ENCODE measurements at places on chromosomes 1 and 21. TPM values are rescaled to one million over a fixed set of nuclear protein-coding genes. Genes with fewer than 3 reads are reported as not detected.

- no peak for DNase-seq
These were observed 64.4 kb upstream of the GRHL3 start for GRCh38 chr1:24254783-24255182.

DNA sequence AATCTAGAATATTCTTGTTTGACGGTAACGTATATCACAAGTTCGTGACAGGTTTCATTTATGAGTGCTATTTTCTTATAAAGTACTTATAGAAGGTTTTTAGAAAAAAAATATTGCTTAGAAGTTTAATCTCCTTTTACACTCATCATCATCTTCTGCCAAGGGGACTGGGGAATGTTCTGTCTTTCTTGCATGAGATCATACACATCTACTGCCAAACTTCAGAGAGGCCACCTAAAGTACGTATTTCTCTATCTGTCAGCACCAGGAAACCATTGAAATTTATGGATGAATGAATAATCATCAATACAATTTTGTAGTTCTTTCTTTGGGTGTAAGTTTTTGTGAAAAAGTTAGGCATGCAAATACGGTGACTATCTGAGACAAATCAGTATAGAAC, 245.8 kb downstream of the SPATA17 start:
- no peak for DNase-seq

GRCh38 chr1:229260297-229260696, 10.6 kb upstream of the RAB4A start:
- no peak for DNase-seq

GRCh38 chr1:198660341-198661261, 21.8 kb downstream of the PTPRC start:
- DNase-seq, result no peak

DNA sequence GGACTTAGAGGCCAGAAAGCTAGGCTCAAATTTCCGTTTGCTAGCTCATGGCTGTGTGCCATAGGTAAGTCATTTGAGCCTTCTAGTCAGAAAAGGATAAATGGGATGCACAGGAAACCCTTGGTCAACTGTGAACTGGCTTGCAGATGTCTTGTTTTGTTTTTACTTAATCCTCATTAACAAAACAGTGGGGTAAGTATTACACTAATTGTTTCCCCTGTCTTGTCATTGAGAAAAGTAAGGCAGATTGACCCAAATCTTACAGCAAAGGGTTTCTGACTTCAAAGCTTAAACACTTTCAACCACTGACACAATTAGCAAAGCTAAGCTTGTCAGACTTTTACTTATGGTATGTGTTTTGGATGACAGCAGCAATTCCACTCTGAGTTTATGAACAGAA, 291.3 kb downstream of the NTNG1 start:
- DNase-seq, result no peak

- no peak for DNase-seq
These were observed 89.2 kb upstream of the GRIK3 start for GRCh38 chr1:37123276-37124115.

DNA sequence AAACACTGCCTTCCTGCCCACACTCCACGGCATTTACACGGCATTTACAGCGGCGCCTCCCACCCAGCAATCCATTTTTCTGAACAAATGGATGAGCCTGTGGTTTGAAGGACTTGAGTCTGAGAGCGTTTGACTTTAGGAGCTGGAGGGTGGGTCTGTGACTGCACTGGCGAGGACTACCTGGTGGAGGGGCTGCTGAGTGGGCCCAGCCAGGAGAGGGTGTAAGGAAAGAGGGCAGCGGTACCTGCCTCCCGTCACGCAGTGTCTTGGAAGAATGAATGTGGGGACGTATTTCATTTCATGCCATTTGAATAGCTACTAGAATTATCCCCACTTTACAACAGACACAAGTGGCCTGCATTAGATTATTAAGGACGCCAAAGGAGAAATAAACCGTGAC, 62.9 kb downstream of the B3GALT5 start:
- no peak for DNase-seq

- peak; percentile 5 for DNase-seq
These were observed 1.1 kb upstream of the PHTF1 start for GRCh38 chr1:113760102-113761080.

GRCh38 chr1:226945858-226946245, 5.8 kb downstream of the COQ8A start:
- no peak for DNase-seq

GRCh38 chr21:28177124-28177523, 815.6 kb downstream of the LTN1 start:
- no peak for DNase-seq

- DNase-seq, result no peak
These were observed 21.0 kb downstream of the C1orf174 start for GRCh38 chr1:3879099-3879498.

DNA sequence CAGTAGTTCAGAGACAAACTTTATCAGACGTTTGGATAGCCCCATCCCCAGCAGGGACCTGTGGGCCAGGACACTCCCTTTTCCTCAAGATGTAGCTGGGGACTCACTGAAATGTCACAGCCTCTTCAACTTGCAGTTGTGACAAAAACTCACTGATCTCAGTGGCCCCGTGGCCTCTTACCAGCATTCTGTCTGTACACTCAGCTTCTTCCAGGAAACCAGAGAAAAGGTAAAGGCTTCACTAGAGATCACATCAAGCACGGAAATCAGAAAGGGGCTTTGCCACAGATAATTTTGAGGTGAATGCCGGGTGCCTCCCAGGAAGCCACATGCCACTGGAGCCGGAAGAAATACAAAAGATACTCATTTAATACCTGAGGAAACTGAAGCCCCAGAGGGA, 122.2 kb downstream of the CCDC185 start:
- no peak for DNase-seq

GRCh38 chr1:247334378-247335133, 2.9 kb upstream of the ZNF496 start:
- no peak for DNase-seq

DNA sequence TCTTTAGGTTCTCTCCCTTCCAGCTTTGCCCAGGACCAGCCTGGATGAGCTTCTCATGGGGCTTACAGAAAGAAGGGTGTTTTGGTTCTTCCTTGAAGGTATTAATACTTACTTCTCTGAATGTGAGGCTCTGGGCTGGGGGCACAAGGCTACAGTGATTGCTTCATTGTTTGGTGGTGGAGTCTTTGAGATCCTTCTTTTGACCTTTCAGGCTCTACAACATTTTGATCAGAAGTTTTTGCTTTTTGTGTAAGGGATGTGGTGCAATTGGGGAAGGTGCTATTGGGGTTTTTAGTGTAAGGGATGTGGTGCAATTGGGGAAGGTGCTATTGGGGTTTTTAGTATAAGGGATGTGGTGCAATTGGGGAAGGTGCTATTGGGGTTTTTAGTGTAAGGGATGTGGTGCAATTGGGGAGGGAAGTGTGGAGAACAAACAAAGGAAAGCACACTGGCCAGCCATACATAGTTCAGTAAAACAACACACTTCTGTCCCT, 103.6 kb upstream of the IVNS1ABP start:
- DNase-seq, result no peak

DNA sequence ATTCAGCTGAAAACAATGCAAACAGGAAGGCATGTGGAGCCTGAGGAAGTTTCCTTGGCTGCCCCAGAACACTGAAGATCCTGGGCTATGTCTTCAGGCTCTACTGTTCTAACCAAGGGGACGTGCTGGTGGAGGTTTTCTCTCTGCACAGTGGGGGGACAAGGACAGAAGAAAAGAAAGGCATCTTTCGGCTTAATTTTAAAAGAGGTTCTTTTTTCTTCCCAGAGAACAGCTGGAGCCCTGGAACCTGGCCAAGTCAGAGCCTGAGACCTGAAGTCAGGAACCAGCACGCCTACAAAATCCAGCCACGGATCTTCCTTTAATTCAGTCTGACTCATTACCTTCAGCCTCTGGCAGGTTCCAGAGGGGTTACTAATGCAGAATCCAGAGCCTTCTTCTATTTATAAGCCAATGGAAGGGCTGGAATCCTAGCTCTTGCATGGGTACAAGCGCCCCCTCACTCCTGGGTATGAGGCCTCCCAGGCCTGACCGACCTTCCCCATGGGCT, 19.8 kb downstream of the CTNNBIP1 start:
- DNase-seq, result no peak

DNA sequence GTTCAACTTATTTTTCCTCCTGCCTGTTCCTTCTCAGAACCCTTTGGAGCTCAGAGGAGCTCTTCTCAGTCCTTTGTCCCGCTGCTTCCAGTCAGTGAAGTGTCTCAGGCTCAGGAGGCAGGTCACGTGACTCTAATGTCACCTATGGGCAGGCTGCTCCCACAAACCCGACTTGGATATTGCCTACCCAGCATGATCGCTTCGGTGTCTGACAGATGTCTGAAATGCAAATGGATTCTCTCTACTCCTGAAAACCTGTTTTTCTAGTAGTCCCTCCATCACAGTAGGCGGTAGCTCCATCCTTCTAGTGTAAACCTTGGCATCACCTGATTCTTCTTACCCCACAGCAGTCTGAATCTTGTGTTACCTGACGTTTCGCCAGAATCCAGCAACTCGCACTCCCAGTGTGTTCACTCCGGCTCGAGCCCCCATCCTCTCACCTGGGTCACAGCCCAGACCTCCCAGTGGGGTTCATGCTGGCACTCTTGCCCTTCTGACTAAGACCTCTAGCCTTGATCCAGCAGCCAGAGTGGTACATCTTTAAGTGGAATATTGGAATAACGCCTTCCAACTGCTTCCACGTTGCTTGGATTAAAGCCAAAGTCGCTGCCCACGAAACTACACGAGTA, 5.4 kb downstream of the PADI6 start:
- DNase-seq, result no peak

GRCh38 chr1:98032958-98033357, 112.1 kb upstream of the DPYD start:
- no peak for DNase-seq

DNA sequence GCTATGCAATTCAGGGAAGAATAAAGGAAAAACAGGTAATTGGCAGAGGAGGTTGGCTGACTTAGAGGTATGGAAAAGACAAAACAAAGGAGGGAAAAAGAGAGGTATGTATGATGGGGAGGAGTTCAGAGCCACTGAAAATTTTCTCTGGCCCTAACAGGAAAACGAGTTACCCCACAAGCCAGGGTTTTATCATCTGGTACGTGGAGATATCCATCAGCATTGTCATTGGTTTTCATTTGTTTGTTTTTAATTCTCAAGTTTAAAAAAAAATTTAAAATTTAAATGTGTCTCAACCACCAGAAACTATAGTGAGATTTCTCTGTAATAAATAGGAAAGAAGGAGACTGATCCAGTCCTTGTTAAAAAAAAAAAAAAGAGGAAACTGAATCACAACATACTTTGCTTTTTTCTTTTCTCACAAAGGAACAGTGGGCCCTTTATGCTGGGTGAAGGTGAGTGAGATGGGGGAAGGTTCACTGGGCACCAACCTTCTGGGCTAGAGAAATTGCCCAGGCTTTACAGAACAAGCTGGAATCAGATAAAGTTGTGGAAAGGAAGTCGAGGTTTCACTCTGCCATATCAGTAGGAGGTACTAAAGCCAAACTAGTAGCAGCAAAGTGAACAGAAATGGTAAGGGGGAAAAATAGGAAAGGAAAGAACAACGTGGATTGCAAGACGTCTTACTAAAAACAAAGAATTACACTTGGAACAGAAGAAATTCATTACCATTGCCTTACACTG, 2.7 kb downstream of the IFNAR2 start:
- DNase-seq, result no peak

- DNase-seq, result no peak
These were observed 19.8 kb downstream of the OLFML2B start for GRCh38 chr1:162003830-162004215.

- DNase-seq, result no peak
These were observed 16.2 kb upstream of the SERINC2 start for GRCh38 chr1:31396633-31397351.

DNA sequence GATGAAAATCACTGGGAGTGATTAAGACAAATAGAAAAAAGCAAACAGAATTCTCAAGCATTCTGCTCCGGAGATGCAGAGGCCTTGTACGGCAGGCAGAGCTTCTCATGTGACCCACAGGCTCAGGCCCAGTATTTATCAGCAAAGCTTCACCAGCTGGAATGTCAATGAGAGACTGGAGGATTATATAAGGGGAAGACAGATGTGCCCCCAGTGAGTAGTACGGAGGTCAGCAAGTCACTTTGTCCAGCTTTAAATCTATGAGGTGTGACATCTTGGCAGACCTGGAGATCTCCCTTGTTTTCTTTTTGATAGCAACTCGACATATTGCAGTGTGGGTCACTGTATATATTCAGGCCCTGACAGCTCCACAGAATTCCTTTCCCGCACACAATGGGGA, 106.8 kb downstream of the HHIPL2 start:
- DNase-seq, result no peak

GRCh38 chr1:93178418-93178817, 1.8 kb downstream of the TMED5 start:
- DNase-seq, result no peak

DNA sequence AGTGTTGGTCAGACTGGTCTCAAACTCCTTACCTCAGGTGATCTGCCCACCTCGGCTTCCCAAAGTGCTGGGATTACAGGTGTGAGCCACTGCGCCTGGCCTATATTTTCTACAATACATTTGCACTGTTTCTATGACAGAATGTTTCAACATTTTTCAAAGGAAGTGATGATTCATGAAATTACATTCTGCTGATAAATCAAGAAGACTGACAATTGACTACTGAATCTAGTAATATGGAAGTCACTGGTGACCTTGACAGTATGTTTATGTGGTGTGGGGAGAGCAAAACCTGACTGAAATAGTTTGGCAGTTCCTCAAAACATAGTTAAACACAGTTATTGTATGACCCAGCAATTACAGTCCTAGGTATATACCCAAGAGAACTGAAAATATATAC, 18.1 kb downstream of the LRIF1 start:
- no peak for DNase-seq

DNA sequence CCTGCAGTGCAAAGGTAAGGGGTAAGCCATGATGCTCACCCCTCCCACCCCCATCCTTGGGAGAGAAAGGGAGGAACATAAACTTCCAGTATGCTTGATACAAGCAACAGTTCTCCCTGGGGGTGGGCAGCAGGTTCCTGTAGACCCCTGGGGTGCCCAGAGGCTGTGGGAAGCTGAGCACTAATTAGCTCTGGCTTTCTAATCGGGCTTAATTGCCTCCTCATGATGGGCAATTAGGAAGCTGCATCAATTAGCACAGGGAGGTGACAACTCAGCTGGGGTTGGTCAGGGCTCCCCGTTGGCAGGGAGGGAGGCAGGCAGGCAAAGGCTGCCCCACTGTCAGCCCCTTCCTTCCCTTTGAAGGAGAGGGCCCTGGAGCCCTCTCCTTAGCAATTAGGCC, 15.7 kb upstream of the LMNA start:
- no peak for DNase-seq

- peak; percentile 87 for DNase-seq
These were observed 64.1 kb downstream of the DDR2 start for GRCh38 chr1:162696286-162696862.

The PDXK gene
- 104 TPM for polyA plus RNA-seq

The COL16A1 gene
- polyA plus RNA-seq, result 74.3 TPM

The MACF1 gene
- 252 TPM for polyA plus RNA-seq

The SPATA21 gene
- polyA plus RNA-seq, result 0.24 TPM

The ROR1 gene
- polyA plus RNA-seq, result 35.7 TPM

The ABCA4 gene
- 15.2 TPM for polyA plus RNA-seq

The ELAVL4 gene
- polyA plus RNA-seq, result 4.6 TPM

The KCNN3 gene
- 2.9 TPM for polyA plus RNA-seq

The AKR7A3 gene
- 3.2 TPM for polyA plus RNA-seq

The FAM151A gene
- polyA plus RNA-seq, result 23.1 TPM

The HNRNPCL2 gene
- polyA plus RNA-seq, result 0.17 TPM

The ERICH3 gene
- polyA plus RNA-seq, result 0.45 TPM

The TMPRSS15 gene
- polyA plus RNA-seq, result 0.23 TPM

The CFHR3 gene
- 0.13 TPM for polyA plus RNA-seq

All from renal cortex interstitium (tissue), 15 donors.